A549 treated with CpdA at 1 μM for 4 hours (cell line): ENCODE measurements at places on chromosomes 6 and 20. TPM values are rescaled to one million over a fixed set of nuclear protein-coding genes. Genes with fewer than 3 reads are reported as not detected.

SOX12 gene
- 17.3 to 28.9 TPM (median 27.9 TPM) in 5 replicates for total RNA-seq

PTGIS gene
- total RNA-seq, result 0.02 TPM in 2 of 5 replicates, not detected in the others

WFDC5 gene
- not detected in 5 replicates for total RNA-seq

ASIP gene
- not detected in 5 replicates for total RNA-seq

MOG gene
- total RNA-seq, result not detected in 5 replicates

TMEM74B gene
- 2.6 to 4.4 TPM (median 4.1 TPM) in 5 replicates for total RNA-seq

LY6G6D gene
- not detected in 5 replicates for total RNA-seq

UBD gene
- 0.51 to 1.2 TPM (median 0.61 TPM) in 5 replicates for total RNA-seq

DCBLD1 gene
- total RNA-seq, result 25.3 to 34.2 TPM (median 30.7 TPM) in 5 replicates

DNAH8 gene
- total RNA-seq, result not detected in 5 replicates

GLP1R gene
- total RNA-seq, result not detected in 5 replicates

SEMG1 gene
- not detected in 5 replicates for total RNA-seq

GPX5 gene
- total RNA-seq, result not detected in 5 replicates

MBOAT1 gene
- 2.5 to 3.2 TPM (median 3.0 TPM) in 5 replicates for total RNA-seq
